Activated naive CD8-positive, alpha-beta T cell treated with anti-CD3 and anti-CD28 coated beads, Interleukin-2, amount 50 U/mL, for 16 hours (primary cell): ENCODE measurements at places on chromosomes 16 and 17.

GRCh38 chr17:57723427-57724025 lies 21.6 kb downstream of the CCDC182 start:
- no peak for DNase-seq

DNA sequence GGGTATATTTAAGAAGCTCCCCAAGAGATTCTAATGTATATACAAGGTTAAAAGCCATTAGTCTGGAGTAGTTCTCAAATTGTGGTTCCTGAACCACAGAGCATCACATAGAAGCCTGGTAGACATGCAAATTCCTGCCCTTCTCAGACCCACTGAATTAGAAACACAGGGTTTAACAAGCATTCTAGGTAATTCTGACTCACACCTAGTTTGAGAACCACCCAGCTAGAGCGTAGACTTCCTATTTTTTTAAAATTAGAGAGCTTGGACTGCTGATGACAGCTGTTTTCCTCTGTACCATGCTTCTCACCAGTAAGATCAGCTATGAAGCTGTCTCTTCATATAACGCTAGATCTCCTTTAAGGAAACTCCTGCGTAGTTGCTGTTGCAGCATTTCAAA lies 50.6 kb downstream of the HS3ST3B1 start:
- DNase-seq, result no peak

DNA sequence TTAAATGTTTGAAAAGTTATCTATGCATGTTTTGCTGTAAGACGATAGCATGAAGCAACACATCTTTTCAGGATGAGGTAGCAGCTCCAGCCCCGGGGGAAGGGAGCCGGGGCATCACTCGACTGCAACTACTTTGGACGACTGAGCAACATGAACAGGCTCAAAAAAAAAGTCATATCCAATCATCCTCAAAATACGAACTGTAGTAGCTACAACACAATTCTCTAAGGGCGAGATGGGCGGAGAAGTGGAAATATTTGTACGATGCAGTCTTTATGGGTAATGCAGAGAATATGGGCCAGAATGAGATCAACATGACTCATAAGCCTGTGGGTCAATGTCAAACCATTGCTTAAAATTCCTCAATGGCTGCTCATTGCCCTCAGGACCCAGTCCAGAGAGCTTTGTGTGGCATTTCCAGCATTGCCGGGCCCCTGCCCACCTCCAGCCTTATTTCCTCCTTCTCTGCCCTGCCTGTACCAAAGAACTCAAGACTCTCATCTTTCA lies 17.7 kb upstream of the SMURF2 start:
- DNase-seq, result no peak

DNA sequence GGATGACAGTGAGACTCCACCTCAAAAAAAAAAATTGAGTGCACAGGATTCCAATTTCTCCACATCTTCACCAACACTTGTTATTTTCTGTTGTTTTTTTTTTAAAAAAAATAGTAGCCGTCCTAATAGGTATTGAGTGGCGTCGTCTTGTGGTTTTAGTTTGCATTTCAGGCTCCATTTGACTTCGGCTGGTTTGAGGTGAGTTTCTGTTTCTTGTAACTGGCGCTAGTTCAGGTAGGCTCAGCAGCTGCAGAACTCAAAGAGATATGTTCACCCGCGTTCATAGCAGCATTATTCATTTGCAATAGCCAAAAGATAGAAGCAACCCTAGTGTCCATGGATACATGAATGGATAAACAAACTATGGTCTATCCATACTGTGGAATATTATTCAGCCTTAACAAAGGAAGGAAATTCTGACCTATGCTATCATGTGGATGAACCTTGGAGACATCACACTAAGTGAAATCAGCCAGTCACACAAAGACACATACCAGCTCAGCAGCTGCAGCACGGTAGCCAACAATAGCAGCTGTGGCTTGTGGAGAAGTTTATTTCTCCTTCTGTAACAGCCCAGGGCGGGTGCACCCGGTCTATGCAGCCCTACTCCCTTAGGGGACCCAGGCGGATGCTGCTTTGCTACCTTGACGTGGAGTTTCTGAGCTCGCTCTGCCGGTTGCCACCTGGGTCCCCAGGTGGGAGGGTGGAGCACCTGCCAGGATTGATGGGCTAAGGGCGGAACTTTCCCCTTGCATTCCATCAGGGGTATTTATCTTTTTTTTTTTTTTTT lies 44.9 kb downstream of the TMEM235 start:
- DNase-seq, result no peak

GRCh38 chr16:55501549-55502322 lies 7.1 kb upstream of the LPCAT2 start:
- no peak for DNase-seq

- DNase-seq, result no peak
Observed at GRCh38 chr17:9120471-9120870, 99.2 kb downstream of the NTN1 start.

DNA sequence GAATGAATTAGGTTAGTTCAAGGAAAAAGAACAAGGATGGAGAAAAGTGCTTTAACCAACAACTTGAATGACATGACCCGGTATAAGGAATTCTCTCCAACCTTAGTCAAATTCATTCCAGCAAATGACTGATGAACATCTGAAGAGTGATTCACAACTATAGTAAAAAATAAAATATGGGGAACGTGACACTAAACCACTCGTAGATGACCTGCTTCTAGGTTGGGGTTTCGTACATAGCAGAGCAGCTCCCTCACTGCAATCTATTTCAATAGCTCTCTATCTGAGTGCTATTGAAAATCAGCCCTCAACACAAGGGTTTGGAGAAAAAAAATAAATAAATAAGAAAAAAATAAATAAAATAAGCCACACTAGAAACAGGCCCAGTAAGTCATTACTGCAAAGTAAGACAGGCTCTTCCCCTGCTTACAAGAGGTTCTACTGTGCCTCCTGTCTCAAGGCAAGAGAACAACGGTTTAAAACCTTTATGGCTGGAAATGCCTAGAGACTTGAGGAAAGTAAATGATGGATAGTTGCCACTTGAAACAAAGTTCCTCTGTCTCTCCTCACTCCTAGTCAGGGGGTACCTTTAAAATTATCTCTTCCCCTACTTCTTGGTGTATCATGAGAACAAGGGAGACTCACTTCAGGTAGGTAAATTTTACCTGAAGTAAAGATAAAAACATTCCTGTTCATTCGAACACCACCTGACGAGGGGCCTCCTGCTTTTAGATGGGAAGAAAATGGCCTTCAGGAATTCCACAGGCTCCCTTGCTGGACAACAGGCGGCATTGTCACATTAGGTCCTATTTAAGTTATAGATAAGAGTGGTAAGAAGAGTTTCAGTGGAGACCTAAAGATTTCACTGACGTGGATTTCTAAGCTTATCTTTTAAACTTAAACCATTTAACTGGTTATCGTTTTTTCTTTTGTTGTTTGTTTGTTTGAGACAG lies 20.5 kb downstream of the COG7 start:
- no peak for DNase-seq

GRCh38 chr16:82093666-82094300 lies 58.7 kb downstream of the HSD17B2 start:
- no peak for DNase-seq

- no peak for DNase-seq
Observed at GRCh38 chr17:30021708-30022317, 80.4 kb downstream of the EFCAB5 start.

GRCh38 chr17:36193216-36193775 lies 3.3 kb downstream of the CCL3L1 start:
- DNase-seq, result no peak

GRCh38 chr16:78376452-78376851 lies 277.0 kb downstream of the WWOX start:
- no peak for DNase-seq

- no peak for DNase-seq
Observed at GRCh38 chr17:9522074-9522473, 53.5 kb downstream of the STX8 start.

GRCh38 chr17:17090642-17091103 lies 48.4 kb downstream of the MPRIP start:
- DNase-seq, result no peak

DNA sequence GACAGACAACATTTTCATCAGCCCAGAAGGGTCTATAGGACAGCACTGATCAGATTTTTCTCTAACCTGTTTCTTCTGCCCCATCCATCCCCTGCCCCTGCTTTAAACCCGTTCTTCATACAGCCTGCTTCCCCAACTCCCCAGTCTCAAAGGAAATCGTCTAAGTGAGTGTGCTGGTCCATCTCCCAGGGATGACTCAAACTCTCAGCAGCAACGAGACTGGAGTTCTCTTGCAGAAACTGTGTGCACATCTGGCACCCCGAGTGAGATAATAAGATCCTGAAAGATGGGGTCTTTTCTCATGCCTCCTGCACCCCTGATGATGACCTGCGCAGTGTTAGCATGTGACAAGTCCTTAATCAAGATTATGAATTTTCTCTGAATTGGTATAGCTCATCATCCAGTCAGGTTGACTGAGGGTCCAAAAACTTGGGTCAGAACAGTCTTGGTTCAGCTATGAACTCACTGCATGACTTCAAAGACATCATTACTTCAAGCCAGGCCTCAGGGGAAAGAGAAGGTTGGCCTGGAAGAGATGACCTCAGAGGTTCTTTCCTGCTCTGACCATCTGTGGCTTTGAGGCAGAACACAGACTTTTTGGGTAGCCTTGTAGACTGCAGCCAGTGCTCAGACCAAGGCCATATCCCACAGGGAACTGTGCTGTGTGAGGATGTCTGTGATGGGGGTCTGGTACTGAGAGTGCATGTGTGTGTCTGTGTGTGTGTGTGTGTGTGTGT lies 117.9 kb downstream of the SPACA3 start:
- DNase-seq, result no peak

GRCh38 chr17:73011016-73011486 lies 81.4 kb downstream of the SLC39A11 start:
- no peak for DNase-seq

- DNase-seq, result no peak
Observed at GRCh38 chr16:84686707-84687298, 13.0 kb upstream of the USP10 start.

DNA sequence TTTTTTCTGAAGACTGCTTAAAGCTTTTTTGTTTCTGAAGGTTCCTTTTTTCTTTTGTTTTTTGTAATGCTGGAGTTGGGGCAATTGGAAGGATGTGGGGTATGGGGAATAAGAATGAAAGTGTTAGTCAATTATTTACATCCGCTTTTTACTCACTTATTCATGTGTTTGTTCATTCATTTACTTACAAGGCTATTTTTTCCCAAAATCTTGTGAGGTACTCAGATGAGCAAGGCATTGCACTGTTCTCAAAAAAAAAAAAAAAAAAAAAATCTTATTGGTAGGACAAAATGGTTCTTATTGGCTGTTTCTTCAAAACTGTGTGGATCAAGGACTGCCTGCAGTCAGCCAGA lies 55.7 kb downstream of the PLD6 start:
- DNase-seq, result no peak

DNA sequence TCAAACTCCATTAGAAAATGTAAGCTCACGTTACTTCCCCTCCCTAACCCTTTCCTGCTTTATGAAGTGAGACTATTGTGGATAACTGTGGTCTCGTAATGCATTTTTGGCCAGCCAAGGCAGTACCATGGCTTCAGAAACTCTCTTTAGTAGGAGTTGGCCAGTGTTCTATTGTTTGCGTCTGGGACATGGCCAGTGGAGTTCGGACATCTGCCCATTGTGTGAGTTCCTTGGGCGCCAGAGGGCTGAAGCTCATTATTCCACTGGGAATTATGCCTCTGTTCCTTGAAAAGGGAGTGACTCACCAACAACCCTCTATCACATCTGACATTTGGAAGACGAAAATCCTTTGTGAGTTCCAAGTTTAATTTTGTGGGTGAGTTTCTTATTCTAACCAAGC lies 319.5 kb upstream of the SOX9 start:
- DNase-seq, result no peak

DNA sequence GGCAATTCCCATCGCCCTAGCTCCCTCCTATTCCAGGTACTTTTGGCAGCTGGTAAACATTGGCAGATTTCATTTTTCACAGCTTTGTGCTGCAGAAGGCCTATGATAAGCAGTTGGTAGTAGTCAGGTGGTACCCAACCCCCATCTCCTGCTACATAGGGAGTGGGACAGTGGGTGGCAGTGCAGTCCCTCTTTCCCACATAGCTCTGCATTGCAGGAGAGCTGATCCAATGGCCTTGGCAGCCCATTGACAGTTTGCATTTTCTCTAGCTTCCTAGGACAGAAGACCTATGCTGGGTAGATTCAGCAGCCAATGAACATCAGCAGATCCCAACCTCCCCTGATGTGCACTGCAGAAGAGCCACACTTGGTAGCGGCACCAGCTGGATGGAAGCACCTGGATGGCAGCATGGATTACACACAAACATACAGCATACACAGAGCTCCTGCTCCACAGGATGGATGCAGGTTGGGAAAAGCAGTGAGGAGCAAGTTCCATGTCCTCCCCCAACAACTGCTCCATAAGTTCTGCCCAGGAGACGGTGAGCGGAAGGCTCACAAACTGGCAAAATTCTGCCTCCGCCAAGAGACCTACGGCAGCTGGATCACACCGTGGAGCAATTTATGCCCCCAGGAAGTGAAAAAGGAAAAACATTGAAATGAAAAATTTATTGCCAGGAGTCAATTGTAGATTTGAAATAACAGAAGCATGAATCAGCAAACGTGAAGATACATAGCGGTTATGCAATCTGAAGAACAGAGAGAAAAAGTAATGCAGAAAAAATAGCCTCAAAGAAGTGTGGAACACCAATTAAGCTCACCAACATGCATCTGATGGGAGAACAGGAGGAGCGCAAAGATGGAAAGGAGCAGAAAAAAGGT lies 95.7 kb downstream of the CACNG1 start:
- no peak for DNase-seq

- no peak for DNase-seq
Observed at GRCh38 chr17:78131172-78132083, 857 bp downstream of the TMC8 start.

- no peak for DNase-seq
Observed at GRCh38 chr16:48250520-48251278, 3.4 kb upstream of the ABCC11 start.

DNA sequence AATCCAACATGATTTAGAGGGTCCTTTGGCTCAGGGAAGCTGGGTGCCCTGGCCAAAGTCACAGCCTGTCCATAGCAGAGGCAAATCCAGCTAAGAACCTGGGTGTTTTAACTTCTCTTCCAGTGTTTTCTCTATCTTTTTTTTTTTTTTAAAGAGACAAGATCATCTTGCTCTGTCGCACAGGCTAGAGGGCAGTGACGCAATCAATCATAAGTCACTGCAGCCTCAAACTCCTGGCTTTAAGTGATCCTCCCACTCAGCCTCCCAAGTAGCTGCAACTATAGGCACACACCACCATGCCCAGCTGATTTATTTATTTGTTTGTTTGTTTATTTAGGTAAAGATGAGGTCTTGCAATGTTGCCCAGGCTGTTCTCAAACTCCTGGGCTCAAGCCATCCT lies 14.8 kb upstream of the GRIN2A start:
- no peak for DNase-seq

- no peak for DNase-seq
Observed at GRCh38 chr17:34434052-34434451, 71.0 kb upstream of the CCL1 start.

- no peak for DNase-seq
Observed at GRCh38 chr16:83870830-83871229, 28.1 kb upstream of the MLYCD start.

GRCh38 chr17:1712271-1712670 lies 2.1 kb upstream of the TLCD2 start:
- no peak for DNase-seq
